Adrenal gland (tissue), 19 donors: ENCODE measurements at places on chromosomes 2 and 18. TPM values are rescaled to one million over a fixed set of nuclear protein-coding genes. Genes with fewer than 3 reads are reported as not detected.
A peak's percentile ranks its signal among the peaks of the same experiment; 100 is the strongest.

The RAB17 gene
- total RNA-seq: 0.92 TPM

The NFATC1 gene
- 9.6 TPM for total RNA-seq

The CDKL4 gene
- 2.3 TPM for total RNA-seq

The METTL21A gene
- total RNA-seq: 18.5 TPM

The CCDC68 gene
- 19.3 TPM for total RNA-seq

The TMEM198 gene
- total RNA-seq: 8.2 TPM

The KCNJ3 gene
- total RNA-seq: not detected

GRCh38 chr2:204110338-204110741 is 173.8 kb downstream of the ICOS start:
- DNase-seq: no peak

DNA sequence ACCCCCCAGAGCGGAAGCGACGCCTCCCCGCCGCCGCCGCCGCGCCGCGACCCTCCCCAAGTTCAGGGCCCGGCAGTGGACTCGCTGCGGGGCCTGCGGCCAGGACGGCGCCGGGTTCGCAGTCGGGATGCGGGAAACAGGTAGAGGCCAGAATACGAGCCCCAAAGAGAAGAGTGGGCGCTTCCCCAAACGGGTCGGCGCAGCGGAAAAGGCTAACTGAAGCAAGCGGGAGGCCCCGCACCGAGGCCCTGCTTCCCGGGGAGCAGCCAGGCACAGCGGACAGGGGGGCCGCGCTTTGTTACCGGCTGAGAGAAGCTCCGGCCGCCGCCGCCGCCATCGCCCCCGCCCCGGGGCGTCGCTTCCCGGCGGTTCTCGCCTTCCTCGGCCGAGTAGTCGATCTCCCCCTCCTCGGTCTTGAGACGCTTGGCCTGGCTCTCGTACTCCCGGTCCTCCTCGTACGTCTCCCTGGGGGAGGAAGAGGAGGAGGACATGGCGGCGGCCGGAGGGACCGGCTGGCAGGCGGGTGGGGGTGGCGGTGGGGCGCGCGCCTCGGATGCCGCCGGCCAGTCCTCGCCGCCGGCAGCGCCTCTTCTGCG is 494 bp downstream of the HNRNPLL start:
- no peak for DNase-seq

DNA sequence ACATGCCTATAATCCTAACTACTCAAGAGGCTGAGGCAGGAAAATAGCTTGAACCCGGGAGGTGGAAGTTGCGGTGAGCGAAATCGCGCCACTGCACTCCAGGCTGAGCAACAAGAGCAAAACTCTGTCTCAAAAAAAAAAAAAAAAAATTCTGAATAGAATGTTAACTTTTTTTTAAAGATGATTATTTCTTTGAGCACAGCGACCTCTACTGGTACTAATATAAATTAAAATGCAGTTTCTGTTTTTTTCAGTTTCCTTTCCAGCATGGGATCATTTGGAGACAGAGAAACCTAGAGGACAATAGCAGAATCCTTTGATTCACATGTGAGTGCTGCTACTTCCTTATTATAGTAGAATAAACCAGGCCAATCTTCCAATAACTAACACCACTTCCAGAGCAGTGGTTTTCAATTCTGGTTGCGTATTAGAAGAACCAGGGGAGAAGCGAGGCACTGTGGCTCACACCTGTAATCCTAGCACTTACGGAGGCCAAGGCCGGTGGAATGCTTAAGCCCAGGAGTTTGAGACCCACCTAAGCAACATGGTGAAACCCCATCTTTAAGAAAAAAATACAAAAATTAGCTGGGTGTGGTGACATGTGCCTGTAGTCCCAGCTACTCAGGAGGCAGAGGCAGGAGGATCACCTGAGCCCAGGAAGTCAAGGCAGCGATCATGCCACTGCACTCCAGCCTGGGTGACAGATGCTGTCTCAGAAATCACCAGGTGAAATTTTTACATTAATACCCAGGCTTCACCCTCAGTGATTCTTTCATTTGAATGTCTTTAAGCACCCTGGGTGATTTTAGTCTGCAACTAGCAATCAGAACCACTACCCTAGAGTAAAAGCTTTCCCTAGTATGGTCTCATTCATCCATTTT is 10.1 kb downstream of the SRSF7 start:
- DNase-seq: no peak

- DNase-seq: no peak
Measured at GRCh38 chr2:65957454-65957853, 477.5 kb upstream of the MEIS1 start.

GRCh38 chr2:66201242-66201641 is 233.7 kb upstream of the MEIS1 start:
- no peak for DNase-seq

DNA sequence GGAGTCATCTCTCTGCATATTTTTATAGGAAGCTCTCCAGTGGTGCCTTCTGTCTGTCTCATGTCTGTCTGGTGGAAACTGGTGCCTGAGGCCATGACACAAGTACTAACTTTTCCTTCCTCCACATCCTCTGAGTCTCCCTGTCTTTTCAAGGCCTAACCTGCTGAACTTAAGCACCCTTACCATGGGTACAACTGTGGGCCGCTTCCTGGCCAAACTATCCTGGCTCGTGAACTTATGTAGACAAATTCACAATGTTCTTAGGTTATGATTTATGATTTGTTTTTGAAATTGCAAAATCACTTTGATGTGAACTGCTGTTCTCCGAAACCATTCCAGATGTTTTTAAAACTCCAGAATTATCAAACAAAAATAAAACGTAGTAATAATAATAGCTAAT is 804.5 kb upstream of the POU3F3 start:
- no peak for DNase-seq

DNA sequence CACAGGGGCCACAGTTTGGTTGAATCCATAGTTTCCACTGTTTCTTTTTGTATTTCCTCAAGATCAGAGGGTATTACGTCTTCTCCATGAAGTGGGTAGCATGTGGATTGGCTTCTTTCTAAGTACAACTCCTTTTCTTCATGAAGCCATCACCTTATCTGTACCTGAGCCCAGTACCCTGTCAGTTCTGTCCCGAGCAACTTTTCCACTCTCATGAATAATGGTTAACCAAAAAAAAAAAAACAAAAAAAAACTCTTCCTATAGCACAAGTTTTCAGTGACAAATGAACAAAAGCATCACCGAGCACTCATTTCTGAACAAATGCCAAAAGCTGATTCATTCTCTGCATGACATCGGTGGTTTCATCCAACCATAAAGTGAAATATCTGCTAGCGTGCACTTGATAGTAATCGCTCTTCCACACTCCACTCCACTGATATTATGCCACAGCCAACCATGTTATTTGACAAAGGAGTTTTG is 53.0 kb upstream of the CCDC150 start:
- DNase-seq: no peak

- peak; percentile 11 for DNase-seq
Measured at GRCh38 chr18:12030670-12031069, 49.4 kb downstream of the IMPA2 start.

- no peak for DNase-seq
Measured at GRCh38 chr2:147567136-147567535, 277.7 kb upstream of the ACVR2A start.

- peak; percentile 54 for DNase-seq
Measured at GRCh38 chr2:241364781-241365180, 8.7 kb downstream of the FARP2 start.

DNA sequence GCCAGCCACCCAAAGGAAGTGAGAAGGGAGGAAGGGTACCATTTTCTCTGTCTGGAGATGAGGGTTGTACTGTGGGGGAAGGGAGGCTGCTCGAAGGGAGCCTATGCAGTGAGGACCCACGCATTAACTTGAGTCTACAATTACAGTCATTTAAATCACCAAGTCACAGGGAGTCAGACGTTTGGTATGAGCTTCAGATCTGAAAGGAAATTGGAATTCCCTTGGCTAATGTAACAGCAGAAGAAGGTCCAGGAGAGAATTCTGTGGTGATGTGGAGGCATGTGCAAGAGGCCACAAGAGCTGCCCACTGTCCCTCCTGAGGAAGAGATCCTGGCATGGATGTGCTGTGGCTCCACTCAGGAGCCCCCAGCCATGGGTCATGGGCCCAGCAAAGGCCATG is 22.5 kb downstream of the DAPL1 start:
- no peak for DNase-seq

GRCh38 chr2:63257473-63257872 is 206.8 kb downstream of the OTX1 start:
- no peak for DNase-seq

DNA sequence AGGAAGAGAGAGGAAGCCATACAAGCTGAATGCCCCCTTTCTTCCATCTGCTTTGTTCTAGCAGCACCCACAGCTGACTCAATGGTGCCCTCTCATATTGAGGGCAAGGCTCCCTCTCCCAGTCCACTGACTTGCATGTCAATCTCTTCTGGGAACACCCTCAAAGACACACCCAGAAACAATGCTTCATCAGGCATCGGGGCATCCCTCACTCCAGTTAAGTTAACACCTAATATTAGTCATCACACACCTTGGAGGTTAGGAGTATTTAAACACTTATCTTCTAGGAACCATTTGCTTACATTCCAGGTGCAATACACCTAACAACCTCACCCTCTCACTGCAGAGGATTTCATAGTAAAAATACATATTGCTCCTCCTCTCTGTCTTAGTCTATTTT is 993.5 kb upstream of the DDX18 start:
- no peak for DNase-seq

DNA sequence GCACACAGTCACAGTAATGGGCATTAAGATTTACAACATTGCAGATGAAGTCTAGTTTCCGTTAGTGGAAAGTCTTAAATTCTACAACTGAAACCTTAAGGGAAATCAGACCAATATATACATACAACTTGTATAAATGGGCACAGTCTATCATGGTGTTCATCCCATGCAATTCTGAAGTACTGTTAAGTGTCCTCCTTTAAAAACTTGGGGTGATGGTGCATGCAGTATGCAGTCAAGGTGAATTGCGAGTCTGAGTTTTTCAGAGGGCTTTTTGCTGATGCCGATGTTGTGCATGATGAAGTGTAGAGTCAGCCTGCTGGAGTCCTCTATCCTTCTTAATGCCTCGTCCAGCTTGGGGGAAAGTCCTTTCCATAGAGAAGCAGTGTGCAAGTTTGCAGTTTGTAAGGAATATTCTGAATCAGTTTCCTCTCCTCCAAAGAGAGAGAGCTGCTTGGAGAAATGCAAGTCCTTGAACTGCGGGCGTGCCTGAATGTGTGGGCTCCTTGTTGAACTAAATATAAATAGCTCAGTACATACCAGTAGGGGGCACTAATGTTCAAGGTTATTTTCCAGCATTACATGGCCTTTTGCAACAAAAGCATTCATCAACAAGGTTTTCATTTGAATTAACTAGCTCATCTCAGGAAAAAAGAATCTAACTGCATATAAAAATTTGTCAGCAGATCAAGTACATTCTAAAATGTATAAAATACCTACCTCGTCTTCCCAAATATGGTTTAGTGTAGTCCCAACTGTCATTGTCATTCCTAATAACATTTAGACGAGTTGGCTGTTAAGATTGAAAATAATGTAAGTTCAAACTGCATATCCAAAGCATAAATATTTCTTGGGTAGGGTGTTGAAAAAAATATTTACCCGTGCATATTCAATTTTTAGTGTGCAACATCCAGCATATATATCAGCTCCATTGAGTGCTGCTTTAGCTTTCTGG is 21.3 kb downstream of the HNRNPLL start:
- peak; percentile 70 for DNase-seq

- DNase-seq: no peak
Measured at GRCh38 chr2:174198846-174199564, 49.3 kb downstream of the OLA1 start.

GRCh38 chr2:160402997-160403979 is 90.3 kb downstream of the RBMS1 start:
- no peak for DNase-seq

DNA sequence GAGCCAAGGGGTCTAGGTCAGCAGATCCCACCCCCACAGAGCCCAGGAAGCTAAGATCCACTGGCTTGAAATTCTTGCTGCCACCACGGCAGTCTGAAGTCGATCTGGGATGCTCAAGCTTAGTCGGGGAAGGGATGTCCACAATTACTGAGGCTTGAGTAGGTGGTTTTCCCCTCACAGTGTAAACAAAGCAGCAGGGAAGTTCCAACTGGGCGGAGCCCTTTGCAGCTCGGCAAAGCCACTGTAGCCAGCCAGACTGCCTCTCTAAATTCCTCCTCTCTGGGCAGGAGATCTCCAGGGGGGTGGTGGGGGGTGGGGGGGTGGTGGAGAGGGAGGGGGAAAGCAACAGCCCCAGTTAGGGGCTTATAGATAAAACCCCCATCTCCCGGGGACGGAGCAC is 419.5 kb downstream of the NUP35 start:
- DNase-seq: no peak
